Stimulated activated CD4-positive, alpha-beta T cell treated with anti-CD3 and anti-CD28 coated beads, Interleukin-1b, Interleukin-23, amount 100 ng/mL, for 1 hour (primary cell): ENCODE measurements at places on chromosomes 6 and 20.
A peak's percentile ranks its signal among the peaks of the same experiment; 100 is the strongest.

- DNase-seq, result no peak
Measured at GRCh38 chr6:145813285-145814034, 1.1 kb downstream of the FBXO30 start.

DNA sequence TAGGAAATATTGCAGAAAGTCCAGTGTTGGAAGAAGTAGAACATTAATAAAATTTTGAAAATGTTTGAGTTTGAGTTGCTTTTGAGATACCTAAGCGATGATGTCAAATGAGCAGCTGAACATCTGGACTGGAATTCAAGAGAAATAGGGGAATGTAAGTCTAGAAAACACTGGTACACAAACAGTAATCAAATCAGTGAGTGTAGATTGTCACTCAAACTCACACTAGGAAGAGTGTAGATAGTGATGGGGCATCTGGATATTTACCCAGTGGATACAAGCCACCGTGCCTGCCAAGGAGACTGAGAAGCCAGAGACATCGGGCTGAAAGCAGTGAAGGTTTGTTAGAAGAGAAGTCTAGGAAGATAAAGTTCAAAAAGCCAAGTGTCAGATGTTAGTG lies 2.2 kb downstream of the HMGCLL1 start:
- no peak for DNase-seq

GRCh38 chr6:97440590-97441176 lies 157.7 kb upstream of the MMS22L start:
- DNase-seq, result no peak

DNA sequence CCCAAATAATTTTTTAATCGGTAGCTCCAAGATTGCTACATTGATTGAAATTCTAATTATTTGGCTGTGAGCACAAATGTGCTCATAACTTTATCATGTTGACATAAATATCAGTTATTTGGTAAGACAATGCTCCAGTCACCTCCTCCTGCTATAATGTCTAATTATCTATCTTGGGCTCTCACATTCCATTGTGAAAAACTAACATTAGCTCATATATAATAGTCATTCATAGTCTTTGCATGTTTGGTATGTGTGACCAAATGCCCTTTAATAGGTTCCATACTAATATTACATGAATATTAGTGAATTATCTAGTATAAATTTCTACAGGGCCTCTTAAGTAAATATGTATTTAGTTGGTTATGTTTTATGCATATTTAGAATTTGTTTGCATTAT lies 185.6 kb upstream of the MCHR2 start:
- DNase-seq, result no peak

GRCh38 chr6:151413372-151414145 lies 22.2 kb upstream of the ZBTB2 start:
- peak; percentile 23 for DNase-seq

DNA sequence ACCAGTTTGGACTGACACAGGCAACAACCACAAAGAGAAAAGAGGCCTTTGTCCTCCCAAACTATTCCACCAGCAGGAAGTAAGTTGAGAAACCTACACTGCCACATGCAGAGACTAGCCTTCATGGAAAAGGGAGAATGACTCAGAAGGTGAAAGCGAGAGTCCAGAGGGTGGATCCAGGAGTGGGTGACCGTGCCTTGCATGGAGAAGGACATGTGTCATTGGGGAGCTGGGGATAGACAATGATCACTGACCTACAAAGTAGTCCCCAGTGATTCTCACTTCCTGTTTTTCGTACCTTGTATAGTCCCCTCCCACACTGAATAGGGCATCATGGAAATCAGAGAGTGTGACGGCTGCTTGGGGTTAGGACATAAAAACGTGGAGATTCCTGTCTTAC lies 91.9 kb downstream of the MYLK4 start:
- no peak for DNase-seq

DNA sequence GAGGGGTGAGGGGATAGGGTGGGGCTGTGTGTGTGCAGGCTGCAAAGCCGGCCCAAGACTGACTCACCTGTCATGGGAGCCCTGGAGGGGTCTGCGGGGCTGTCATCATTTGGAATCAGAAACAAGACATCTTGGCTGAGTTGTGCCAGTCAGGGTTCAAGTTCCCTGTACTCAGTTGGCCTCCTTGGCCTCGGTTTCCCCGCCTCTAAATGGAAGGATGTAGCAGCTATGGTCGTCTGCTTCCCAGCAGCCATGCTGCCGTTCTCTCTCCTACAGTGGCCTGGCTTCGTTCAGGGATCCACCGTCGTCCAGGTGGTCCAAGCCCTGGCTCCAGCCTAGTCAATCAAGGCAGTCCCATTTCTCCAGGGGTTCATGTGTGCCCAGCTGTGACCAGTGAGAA lies 83.6 kb upstream of the PMEPA1 start:
- DNase-seq, result no peak

GRCh38 chr20:51610111-51610510 lies 67.6 kb upstream of the NFATC2 start:
- DNase-seq, result no peak

- DNase-seq, result no peak
Measured at GRCh38 chr6:1744543-1744942, 134.8 kb downstream of the FOXC1 start.

DNA sequence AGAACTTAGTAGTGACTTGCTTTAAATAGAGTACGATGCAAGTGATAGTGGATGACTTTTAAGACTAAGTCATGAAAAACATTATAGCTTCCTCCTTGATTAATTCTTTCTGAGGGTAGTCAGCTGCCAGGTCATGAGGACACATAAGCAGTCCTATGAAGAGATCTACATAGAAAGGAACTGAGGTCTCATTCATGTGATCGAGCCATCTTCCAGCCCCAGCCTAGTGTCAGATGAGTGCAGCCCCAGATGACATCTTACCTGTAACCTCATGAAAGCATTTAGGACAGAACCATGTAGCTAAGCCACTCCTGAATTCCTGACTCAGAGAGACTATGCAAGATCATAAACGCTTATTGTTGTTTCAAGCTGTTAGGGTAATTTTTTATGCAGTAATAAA lies 67.7 kb downstream of the AK9 start:
- no peak for DNase-seq

GRCh38 chr6:5481033-5481432 lies 219.7 kb downstream of the FARS2 start:
- no peak for DNase-seq

GRCh38 chr6:24905483-24905882 lies 30.3 kb downstream of the RIPOR2 start:
- DNase-seq, result no peak

- DNase-seq, result no peak
Measured at GRCh38 chr6:8905757-8906156, 470.4 kb upstream of the SLC35B3 start.

GRCh38 chr20:37796121-37796520 lies 102.3 kb downstream of the CTNNBL1 start:
- DNase-seq, result no peak

DNA sequence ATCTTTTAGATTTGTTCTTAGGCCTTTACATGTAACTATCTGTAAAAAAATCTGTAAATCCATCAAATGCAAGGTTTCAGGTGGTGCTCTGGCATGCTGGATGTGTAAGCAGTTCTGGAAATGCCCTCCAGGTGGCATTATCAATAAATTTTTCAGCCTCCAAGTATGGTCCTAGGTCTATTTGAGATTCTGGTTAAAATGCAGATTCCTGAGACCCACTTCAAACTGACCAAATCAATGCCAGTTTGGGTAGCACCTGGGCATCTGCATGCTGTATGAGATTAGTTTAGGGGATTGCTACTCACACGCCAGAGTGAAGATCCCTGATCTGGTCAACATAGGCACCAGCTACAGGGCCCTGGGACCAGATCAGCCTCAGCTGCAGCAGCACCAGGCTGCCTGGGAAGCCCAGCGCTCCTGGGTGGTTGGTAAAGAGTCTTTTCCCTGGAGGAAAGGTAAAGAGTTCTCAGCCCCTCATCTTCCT lies 507.3 kb upstream of the CITED2 start:
- no peak for DNase-seq

DNA sequence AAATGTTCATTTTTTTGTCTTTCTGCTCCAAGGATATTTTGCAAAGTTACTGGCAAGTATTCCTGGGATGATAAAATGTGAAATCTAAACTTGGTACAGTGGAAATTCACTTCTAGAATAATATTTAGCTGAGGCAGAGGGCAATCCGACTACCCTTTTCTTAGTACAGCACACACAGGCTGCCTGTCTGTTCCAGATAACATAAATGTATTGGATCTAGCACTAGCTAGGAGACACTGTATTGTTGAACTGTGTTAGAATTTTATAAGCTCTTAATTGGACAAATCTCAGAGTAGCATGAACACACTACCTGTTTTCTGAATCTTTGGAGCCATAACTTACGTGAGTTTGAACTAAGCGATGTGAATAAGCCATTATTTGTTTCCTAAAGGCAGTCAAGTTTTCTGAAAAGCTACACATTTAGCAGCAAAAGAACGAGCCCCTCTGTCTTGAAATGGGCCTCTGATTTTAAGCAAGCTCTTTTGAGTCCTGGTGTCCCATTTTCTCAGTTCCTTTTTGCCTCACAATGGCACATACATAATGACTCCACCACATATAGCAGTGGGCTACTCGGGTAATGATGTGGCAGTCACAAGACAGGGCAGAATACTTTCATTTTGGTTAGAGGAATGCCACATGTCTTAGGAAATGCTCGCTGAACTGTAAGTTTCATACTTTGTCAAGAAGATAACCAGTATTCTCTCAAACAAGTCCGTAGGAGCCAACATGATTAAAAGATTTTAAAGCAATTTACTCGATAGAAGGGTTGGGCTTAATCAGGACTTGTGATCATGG lies 116.5 kb upstream of the ESR1 start:
- no peak for DNase-seq
